Activated T-cell treated with anti-CD3 and anti-CD28 coated beads, Interleukin-2, amount 50 U/mL, for 72 hours (primary cell): ENCODE measurements at places on chromosomes 4 and X. TPM values are rescaled to one million over a fixed set of nuclear protein-coding genes. Genes with fewer than 3 reads are reported as not detected.

Gene TLL1
- not detected for total RNA-seq

- no peaks in the 10 kb centered on the region for H3K27me3 ChIP-seq
- H3K4me1 ChIP-seq, result no peaks in the 10 kb centered on the region
- DNase-seq, result no peak
- no peak overlapping the region for H3K27ac ChIP-seq
- H3K4me3 ChIP-seq, result no peak overlapping the region
Measured at GRCh38 chr4:123256901-123257300, 139.7 kb upstream of the SPRY1 start.

DNA sequence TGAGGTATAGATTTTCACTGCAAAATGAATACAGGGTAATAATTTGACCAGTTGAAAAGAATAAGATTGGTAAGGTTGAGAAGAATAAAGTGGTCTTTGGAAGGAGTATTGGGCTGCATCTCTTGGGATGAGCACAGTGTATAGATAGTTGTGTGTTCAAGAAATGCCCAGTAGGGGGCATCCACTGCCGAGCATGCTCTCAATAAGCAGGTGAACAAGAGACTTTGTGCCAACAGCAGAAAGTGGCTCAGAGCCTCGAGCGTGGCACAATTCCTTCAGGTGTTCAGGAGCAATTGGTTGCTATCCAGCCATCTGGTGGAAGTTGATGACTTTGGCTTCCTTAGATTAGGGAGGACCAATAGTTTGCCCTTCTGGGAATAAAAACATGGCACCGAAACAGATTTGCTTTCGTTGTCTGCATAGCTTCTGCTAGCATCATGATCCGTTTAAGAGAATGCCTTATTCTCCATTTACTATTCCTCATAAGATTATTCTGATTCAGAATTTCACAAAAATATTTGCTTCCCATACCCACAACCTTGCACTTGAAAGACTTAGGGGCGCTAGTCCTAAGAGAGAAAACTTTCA is 258.1 kb upstream of the NEIL3 start:
- no peaks in the 10 kb centered on the region for H3K36me3 ChIP-seq
- H3K27me3 ChIP-seq, result peaks cover 15% of the 10 kb centered on the region
- no peak overlapping the region for H3K4me3 ChIP-seq
- no peak overlapping the region for H3K27ac ChIP-seq

Gene CACNA1F
- 4.1 TPM for total RNA-seq

- H3K27me3 ChIP-seq, result no peaks in the 10 kb centered on the region
- no peaks in the 10 kb centered on the region for H3K36me3 ChIP-seq
- no peak overlapping the region for H3K27ac ChIP-seq
- DNase-seq, result no peak
Measured at GRCh38 chr4:88240297-88240714, 44.1 kb downstream of the PPM1K start.

- peaks cover 37% of the 10 kb centered on the region for H3K27me3 ChIP-seq
- no peak overlapping the region for H3K27ac ChIP-seq
- peaks cover 30% of the 10 kb centered on the region for H3K4me1 ChIP-seq
Measured at GRCh38 chrX:13069771-13070416, 25.5 kb upstream of the FAM9C start.

Gene NLRP2B
- not detected for total RNA-seq

DNA sequence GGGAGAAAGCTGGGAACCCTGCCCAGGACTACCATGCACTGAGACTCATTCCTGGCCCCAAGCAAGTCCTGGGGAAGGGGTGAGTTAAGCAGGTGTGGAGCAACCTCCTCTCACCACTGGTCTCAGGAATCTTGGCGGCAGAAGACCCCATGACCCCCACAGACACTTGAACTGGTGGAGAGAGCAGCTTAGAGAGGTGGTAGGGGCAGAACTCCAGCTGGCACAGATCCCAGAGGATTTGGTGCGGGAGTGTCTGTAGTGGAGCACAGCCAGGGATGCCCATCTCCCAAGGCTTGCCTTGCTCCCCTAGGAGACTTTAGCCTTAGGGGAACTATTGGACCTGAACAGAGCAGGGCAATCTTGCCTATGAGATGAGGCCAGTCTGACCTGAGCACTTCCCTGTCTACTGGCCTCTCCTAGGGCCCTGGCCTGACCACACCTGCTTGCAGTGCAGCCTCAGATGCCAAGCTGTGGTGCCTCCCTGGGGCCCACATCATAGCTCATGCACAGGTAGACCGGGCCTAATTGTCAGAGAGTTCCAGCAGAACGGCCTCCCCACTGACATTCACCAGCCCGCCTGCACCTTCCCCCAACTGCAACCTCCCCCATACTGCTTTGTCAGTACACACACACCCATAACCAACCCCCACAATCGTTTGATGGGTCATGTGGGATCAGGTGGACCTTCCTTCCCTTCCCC is 78.0 kb downstream of the NAA11 start:
- H3K27ac ChIP-seq, result no peak overlapping the region
- H3K4me1 ChIP-seq, result no peaks in the 10 kb centered on the region
- no peaks in the 10 kb centered on the region for H3K27me3 ChIP-seq
- no peak for DNase-seq

- peaks cover 29% of the 10 kb centered on the region for H3K4me1 ChIP-seq
- H3K4me3 ChIP-seq, result no peak overlapping the region
Measured at GRCh38 chr4:77952457-77952856, 89.8 kb downstream of the MRPL1 start.

GRCh38 chr4:126697748-126698147 is 935.0 kb upstream of the INTU start:
- DNase-seq, result no peak
- H3K27ac ChIP-seq, result no peak overlapping the region
- H3K27me3 ChIP-seq, result no peaks in the 10 kb centered on the region
- no peak overlapping the region for H3K4me3 ChIP-seq
- no peaks in the 10 kb centered on the region for H3K36me3 ChIP-seq
- no peaks in the 10 kb centered on the region for H3K4me1 ChIP-seq

GRCh38 chrX:145524931-145525330 is 277.6 kb downstream of the SPANXN1 start:
- DNase-seq, result no peak
- no peak overlapping the region for H3K27ac ChIP-seq
- no peak overlapping the region for H3K4me3 ChIP-seq
- no peaks in the 10 kb centered on the region for H3K4me1 ChIP-seq

Gene ARHGAP36
- total RNA-seq, result not detected

Gene DCAF4L1
- total RNA-seq, result 0.19 TPM

- H3K36me3 ChIP-seq, result no peaks in the 10 kb centered on the region
- H3K4me1 ChIP-seq, result peaks cover 4% of the 10 kb centered on the region
- no peak within 1 kb of the TSS for H3K27ac ChIP-seq
- DNase-seq, result peak; percentile 2
Measured at GRCh38 chr4:140497747-140498636, at the start of gene MGAT4D. Gene MGAT4D, minus strand, starts transcription at chr4:140498293. Its CDS starts 71 bp downstream, at chr4:140498222.
